ENCODE measurements at places on chromosomes 3 and 15.

- no peak for DNase-seq
These were observed 312.0 kb upstream of the RASGRP1 start for GRCh38 chr15:38876621-38877020.

GRCh38 chr3:50124800-50125178 is 30.3 kb upstream of the SEMA3F start:
- no peak for DNase-seq

DNA sequence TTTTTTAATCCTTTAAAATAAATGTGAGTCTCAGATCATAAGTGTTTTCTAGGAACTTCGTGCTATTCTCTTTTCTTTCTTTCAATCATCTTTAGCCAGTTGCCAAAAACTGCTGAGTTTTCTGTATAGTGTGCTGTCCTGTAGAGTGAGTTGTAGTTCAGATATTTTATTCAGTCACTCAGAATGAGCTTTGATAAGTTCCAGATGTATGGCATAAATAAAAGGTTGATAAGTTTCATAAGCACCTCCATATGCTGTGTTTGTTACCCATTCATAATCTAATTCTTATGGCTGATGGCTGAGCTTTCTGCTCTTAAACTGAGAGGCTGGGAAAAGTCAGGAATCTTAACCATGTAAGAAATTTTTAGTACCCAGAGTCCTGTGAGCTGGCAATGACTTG is 59.3 kb upstream of the COL6A6 start:
- no peak for DNase-seq

GRCh38 chr3:42605546-42606173 is 5.2 kb downstream of the NKTR start:
- no peak for DNase-seq

DNA sequence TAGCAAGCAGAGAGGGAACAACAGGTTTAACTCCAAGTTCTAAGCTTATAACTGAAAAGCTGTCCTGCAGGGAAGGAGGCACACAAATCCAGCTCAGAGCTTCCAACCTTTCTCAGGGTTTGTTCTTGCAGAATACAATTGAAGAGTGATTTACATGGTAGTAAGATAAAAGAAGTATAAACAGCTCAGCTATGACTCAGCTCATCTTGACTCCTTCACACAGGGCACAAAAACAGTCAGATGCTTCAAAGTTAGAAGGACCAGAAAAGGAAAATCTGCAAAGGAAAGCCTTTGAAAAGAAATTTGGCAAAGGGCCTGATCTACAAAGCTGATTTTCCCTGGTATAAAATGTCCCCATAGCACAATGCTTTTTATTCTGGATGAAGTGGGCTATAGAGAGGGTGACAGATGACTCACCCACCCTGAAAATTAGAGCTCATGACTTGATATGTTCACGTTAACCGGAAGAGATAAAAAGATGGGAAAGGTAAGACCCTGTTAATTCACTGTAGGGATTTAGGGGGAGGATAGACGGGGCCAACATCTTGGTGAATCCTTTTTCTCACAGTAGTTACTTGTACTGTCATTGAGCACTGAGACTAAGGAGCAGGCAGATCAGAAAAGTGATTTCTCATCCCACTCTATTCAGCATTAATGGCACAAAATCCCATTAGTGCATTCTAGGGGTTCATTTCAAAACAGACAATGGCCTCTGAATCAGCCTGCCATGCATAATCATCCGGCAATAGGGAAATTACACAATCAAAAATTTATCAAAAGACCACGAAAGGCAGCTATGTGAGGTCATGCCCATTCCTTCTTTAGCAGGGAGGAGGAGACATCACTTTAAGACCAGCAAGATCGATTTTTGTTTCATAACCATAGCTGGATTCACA is 143.5 kb downstream of the GAP43 start:
- DNase-seq = no peak

DNA sequence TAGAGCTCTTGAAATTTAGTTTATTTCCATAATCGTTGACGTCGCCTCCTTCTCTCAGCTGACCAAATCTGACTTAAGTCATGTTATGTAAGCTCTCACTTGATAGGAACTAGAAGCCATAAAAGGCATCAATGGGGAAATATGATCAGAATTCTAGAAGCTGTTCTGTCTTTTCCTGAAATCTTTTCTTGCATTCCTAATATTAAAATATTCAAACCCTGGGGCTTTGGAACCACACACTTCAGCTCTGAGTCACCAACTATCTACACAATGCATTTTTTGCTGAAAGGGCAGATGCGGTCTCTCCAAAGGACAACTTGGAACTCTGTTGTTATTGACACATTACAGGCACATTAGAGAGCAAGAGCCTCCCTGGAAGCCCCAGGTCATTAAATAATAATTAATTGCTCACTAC is 91.3 kb downstream of the LARS2 start:
- DNase-seq = no peak

- no peak for DNase-seq
These were observed 909.6 kb downstream of the ROBO1 start for GRCh38 chr3:78858174-78858573.

DNA sequence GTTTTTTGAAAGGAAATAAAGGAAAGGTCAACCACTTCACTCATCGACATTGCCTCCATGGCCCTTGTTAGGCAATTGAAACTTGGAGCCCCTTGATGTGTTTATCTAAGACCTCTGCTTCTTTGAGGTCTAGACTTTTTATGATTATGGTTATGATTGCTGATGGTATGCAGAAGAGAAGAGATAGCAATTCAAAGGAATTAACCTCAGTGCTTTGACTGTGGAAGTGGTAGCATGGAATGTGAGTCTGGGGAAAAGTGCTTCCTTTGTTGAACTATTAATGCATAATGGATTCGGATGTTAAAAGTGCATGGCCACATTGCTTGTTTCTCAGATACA is 46.1 kb downstream of the FNDC3B start:
- no peak for DNase-seq

DNA sequence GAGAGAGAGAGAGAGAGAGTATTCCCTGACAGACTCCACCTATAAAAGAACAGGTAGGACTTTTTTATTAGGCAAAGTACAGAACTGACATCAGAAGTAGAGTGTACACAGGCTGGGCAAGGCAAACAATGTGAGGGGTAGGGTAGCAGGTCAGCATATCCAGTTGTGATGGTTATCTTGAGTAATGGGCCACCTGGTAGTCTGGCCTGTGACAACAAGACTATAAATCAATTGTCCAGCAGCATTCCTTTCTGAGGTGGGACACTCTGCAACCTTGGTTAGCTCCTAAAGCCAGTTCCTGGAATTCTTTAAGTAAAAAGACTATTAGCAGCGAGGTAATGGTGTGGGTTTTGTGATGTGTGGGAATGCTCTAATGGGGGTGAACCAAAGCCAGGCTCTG is 14.9 kb upstream of the TMCC1 start:
- no peak for DNase-seq

GRCh38 chr3:173411375-173411973 is 13.9 kb downstream of the NLGN1 start:
- DNase-seq = no peak

DNA sequence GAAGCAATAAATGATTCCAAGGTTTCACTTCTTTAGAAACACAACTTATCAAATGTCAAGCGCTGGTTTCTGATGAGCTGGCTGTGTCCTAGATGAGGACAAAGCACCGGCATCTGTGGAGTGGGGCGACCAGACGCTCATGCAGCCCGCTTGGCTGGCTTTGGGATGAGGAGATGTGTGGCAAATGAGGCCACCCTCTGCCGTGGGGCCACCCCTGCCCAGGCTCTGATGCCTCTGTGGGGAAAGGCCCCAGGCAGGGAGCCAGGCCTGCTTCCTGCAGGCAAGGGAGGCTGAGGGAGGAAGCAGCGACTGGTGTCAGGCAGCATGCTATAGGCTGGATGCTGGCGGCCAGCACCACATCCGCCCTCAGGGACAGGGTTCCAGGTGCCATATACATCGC is 102.9 kb downstream of the HERC2 start:
- no peak for DNase-seq

DNA sequence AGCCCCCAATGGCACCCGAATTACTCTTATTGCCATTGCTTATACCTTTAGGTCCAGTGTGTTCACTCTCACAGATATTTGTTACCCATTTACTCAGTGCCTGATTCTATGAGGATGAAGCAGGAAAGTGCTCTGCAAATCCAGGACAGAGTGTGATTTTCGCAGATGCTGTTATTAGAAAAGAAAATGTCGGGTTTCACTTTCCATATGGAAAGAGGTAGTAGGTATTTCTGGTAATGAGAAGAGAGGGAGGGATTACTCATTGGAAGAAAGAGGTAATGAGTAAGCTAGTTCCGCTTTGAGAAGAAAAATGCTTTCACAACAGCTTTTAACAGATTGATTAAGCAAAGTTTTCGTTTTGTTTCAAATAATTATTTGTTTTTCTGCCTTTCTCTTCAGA is 336.3 kb upstream of the CFAP20DC start:
- no peak for DNase-seq

DNA sequence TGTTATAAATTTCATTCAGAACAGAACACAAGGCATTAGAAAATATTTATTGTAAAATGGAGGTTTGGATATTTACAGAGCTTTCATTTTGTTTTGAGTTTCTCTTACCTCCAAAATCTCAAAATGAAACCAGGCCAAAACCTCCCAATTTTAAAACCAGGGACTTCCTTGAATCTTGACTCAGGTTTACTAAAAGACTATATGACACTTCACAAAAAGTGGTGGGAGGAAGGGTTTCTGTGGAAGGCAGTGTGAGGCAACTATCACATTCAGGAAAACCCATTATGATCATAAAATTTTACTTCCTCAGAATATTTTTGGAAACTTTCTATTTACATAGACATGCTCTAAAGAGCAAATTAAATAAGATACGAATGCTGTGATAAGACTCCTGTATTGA is 205.8 kb upstream of the EOMES start:
- DNase-seq = no peak

DNA sequence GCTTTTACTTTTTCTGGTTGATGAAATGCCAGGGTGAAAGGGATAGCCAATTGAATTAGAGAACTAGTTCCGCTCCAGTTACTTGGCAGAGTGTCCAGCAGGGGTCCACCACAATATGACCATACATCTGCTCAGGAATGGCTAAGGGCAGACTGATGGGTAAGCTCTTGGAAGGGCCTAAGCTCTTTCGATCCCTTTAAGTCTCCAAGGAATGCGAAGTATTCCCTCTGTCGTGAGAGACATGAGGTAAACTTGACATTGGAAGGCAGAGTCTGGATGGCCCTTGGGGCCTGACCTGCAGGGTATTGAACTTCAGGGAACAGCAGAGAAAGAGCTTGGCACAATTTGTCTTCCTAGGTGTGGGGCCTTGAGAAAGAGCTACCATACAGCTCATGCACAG is 805.8 kb downstream of the PLOD2 start:
- no peak for DNase-seq

- no peak for DNase-seq
These were observed 105.1 kb downstream of the ZMAT3 start for GRCh38 chr3:178966299-178967176.

- DNase-seq = peak; percentile 34
These were observed 200.5 kb downstream of the AKAP13 start for GRCh38 chr15:85580879-85581278.

GRCh38 chr15:90099072-90099867 is 3.0 kb downstream of the IDH2 start:
- peak; percentile 34 for DNase-seq

- no peak for DNase-seq
These were observed 48.2 kb downstream of the TRIM42 start for GRCh38 chr3:140726066-140726465.

DNA sequence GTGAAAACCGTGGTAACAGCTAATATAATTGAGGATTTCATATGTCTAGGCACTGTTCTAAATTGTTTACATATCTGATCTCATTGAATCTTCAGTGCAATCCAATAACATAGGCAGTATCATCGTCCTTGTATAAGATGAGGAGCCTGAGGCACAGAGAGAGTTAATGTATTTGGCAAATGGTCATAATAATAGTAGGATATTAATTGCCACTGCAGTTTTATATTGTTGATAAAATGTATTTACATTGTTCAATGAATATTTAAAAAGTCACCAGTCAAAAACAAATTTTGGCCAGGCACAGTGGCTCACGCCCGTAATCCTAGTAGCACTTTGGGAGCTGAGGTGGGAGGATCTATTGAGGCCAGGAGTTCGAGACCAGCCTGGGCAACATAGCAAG is 88.5 kb downstream of the EEFSEC start:
- DNase-seq = no peak

DNA sequence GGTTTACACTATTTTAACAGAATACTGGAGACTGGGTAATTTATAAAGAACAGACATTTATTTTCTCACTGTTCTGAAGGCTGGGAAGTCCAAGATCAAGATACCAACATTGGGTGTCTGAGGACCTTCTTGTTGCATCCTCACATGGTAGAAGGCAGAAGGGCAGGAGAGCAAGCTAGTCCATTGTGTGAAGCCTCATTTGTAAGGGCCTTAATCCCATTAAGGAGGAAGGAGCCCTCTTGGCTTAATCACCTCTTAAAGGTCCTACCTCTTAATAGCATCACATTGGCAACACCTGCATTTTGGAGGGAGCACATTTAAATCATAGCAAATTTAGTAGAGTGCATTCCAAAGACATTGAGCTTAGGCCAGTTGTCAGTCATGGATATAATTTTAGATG is 26.2 kb downstream of the UBE2Q2 start:
- DNase-seq = no peak

DNA sequence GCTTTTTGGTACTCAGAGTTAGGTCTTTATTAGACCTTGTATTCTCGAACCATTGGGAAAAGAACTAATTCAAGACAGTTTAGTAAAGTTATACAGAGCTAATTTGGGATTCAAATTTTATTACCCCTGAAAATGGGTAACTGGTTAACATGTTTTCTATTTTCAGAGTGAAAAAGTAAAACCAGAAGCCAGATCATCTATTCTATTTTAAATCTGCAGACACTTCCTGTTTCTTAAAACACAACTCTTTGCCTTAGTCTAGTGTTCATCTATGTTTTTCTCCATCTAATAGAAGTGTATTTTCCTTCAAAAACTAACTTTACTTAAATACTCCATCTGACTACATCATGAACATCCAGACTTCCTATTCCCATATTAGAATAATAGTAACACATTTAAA is 113.4 kb downstream of the CCNL1 start:
- DNase-seq = no peak

DNA sequence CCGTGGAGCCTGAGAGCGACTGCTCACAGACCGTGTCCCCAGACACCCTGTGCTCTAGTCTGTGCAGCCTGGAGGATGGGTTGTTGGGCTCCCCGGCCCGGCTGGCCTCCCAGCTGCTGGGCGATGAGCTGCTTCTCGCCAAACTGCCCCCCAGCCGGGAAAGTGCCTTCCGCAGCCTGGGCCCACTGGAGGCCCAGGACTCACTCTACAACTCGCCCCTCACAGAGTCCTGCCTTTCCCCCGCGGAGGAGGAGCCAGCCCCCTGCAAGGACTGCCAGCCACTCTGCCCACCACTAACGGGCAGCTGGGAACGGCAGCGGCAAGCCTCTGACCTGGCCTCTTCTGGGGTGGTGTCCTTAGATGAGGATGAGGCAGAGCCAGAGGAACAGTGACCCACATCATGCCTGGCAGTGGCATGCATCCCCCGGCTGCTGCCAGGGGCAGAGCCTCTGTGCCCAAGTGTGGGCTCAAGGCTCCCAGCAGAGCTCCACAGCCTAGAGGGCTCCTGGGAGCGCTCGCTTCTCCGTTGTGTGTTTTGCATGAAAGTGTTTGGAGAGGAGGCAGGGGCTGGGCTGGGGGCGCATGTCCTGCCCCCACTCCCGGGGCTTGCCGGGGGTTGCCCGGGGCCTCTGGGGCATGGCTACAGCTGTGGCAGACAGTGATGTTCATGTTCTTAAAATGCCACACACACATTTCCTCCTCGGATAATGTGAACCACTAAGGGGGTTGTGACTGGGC is 7.3 kb downstream of the FAM131A start:
- DNase-seq = no peak

Data from stimulated activated CD4-positive, alpha-beta T cell treated with anti-CD3 and anti-CD28 coated beads, Interleukin-4, amount 100 ng/mL, for 1 hour (primary cell).